Thoracic aorta endothelial cell (primary cell): ENCODE measurements at places on chromosomes 6 and 20. TPM values are rescaled to one million over a fixed set of nuclear protein-coding genes. Genes with fewer than 3 reads are reported as not detected.

The EYA4 gene
- total RNA-seq: under 0.01 TPM in 1 of 2 replicates, not detected in the other

The KCNB1 gene
- total RNA-seq: under 0.01 TPM in 1 of 2 replicates, not detected in the other

The SLC12A5 gene
- under 0.01 and 0.22 TPM in 2 replicates for total RNA-seq

The TXLNB gene
- under 0.01 and 0.22 TPM in 2 replicates for total RNA-seq

The DEFB132 gene
- total RNA-seq: not detected in 2 replicates

The DSP gene
- total RNA-seq: under 0.01 and 0.22 TPM in 2 replicates

The ANGPT4 gene
- total RNA-seq: not detected in 2 replicates

The SCUBE3 gene
- 0.40 and 0.72 TPM in 2 replicates for total RNA-seq

The PRPH2 gene
- 0.07 TPM in 1 of 2 replicates, not detected in the other for total RNA-seq

The SPAG4 gene
- total RNA-seq: 6.5 and 7.8 TPM in 2 replicates

The SEMG1 gene
- not detected in 2 replicates for total RNA-seq

The UST gene
- 0.80 and 1.1 TPM in 2 replicates for total RNA-seq

The HLA-DOA gene
- total RNA-seq: under 0.01 TPM in 1 of 2 replicates, not detected in the other

The RPS10 gene
- total RNA-seq: 2,000 and 2,230 TPM in 2 replicates

The OR2H1 gene
- total RNA-seq: not detected in 2 replicates

The MAN1A1 gene
- 40.4 and 58.8 TPM in 2 replicates for total RNA-seq
